NCI-H2227 treated with DMSO at 0.1 percent for 48 hours (cell line): ENCODE measurements at places on chromosomes 1 and 21.

DNA sequence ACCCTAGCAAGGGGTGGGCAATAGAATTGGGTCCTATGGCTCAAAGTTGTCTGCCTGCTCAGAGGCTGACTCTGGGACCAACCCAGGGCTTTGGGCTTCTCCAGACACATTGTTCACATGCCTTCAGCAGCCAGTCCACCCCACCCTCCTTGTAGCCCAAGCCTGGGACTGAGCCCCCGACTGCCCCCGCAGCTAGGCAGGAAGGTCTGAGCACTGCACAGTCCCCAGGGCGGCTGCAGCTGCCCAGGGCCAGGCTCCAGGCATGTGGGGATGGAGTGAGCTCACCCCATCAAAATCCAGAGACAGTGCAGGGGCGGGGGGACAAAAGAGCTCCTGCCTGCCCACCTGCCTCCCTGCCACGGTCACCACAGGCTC lies 35.6 kb downstream of the HSPG2 start:
- no peak for DNase-seq

DNA sequence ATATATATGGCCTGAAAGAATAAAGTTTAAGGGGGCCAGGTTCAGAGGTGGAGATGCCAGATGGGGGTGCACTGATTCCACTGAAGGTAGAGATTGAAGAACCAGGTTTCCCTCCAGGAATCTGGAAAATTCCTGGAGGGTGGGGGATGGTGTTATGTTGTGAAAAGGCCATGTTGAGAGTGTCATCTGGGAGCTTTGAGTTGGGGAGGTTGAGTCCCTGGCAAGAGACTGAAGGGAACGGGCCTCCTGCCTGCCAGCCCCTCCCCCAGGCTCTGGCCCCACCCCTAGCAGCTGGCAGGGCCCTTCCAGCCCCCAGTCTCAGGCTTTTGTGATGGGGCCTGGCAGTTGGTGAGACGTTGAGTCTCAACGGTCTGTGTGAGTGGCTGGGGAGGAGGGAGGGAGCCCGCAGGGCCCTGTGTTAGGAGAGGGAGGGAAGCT lies 4.1 kb downstream of the PTPRU start:
- no peak for DNase-seq

DNA sequence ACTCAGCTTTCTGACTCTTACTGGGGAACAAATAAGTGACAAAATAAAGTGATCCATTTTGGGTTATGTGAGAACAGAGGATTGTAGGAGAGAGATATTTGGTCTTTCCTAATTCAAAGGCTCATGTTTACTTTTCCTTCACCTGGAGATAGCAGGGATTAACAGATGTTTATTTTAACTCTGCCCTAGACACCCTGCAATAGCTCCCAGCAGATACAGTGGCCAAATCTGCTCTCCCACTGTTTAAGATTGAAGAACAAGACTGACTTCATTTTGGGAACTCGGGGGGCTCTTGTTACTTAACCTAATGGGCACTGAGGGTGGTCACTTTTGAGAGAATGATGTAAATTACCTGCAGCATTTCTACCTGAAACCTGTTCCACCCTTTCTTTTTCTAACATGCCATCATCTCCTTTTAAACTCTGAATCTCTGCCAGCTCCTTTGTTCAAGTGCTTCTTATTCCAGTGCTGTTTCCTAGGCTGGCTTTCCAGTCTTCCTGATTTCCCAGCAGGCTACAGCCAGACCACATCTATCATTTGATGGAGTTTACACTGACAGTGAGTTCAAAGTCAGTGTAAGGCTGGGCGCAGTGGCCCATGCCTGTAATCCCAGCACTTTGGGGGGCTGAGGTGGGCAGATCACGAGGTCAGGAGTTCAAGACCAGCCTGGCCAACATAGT lies 90.0 kb downstream of the SELENOF start:
- DNase-seq = no peak

DNA sequence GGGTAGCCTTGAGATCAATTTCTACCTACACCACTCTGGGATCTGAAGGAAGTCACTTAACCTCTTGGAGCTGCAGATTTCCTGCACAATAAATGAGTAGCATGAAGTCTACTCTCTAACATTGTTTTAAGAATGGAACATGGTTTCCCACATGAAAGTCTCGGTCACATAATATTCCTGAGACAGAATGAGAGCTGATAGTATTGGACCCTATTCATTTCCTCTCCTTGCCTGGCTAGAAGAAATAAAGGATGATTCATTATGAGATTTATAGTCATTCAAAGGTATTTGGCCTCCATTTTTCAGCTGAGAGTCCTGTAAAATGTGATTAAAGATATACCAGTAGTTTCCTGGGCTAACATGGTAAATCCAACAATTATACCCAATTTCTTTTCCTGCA lies 56.7 kb downstream of the ARHGAP29 start:
- DNase-seq = no peak

DNA sequence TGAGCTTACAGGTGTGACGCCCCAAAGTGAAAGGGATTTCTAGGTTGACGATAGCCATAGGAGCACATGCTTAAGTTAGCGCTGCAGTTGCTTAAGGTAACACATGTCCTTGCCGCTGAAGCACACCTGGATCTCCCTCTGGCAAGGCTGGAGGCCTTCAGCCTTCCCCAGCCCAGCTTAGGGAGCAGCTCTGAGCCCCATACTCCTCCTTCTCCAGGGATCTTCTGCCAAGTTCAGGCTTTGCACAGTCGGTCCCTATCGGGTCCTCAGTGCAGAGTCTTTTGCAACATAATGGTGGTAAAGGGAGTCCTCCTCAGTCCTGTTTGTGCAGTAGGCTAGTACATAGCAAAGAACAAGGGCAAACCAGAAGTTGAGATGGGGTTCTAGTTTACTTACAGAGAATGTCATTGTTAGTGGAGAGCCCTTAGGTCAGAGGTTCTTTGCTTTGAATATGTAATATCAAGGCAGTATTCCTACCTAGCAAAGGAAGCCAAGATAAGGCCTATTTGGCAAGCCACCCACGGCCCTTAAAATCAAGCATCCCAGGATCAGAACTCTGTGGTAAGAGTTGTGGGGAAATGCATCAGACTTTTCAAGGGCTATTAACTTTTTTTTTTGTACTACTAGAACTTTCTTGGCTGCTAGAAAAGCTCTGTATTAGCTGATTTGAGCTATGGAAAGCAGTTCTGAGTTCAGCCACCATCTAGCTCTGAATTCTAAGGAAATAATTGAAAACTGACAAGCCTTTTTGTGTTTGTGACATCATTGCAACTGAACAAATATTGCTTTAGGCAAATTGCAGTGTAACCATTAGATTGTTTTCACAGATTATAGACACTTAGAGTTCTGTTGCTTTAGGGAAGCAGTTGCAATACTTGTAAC lies 1.4 kb downstream of the EVA1C start:
- DNase-seq = no peak

GRCh38 chr1:40312238-40313205 lies 4.6 kb downstream of the COL9A2 start:
- DNase-seq = no peak

- DNase-seq = no peak
These were observed 8.2 kb downstream of the P3H1 start for GRCh38 chr1:42758641-42759040.

DNA sequence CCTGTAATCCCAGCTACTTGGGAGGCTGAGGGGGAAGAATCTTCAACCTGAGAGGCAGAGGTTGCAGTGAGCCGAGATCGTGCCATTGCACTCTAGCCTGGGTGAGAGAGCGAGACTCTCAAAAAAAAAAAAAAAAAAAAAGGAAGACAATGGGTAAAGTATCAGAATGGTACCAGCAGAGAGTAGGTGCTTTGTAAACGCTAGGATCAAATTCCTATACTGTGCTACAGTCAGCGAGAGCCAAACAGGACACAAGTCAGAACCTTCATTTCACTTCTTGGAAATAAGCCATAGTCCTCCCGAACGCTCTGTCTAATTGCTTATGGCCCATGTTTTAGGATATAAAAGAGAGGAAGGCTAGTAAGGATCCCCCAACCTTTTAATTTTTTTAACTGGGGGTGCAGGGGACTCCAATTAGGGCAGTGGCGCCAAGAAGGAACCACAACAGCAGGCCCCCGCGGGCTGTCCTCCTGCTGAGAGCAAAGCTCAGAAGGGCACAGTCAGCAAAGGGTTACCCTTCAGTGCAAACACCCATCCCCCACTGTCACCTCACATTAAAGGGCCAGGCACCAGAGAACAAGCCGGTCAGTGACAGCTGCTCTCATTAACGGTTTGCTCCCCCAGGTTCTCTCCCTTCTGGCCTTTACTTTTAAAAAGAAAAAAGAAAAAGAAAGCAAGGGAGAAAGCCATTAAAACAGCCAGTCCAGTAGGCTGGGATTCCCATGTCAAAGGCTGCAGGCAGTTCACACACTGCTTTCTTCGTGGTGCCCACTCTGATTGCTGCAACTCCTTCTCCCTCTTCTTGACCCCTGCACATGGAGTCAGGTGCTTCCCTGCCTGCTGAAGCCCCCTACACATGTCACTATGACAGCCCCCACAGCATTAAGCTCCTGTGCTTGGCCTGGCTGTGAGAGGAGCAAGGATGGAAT lies 69.4 kb downstream of the PLPP3 start:
- DNase-seq = no peak

DNA sequence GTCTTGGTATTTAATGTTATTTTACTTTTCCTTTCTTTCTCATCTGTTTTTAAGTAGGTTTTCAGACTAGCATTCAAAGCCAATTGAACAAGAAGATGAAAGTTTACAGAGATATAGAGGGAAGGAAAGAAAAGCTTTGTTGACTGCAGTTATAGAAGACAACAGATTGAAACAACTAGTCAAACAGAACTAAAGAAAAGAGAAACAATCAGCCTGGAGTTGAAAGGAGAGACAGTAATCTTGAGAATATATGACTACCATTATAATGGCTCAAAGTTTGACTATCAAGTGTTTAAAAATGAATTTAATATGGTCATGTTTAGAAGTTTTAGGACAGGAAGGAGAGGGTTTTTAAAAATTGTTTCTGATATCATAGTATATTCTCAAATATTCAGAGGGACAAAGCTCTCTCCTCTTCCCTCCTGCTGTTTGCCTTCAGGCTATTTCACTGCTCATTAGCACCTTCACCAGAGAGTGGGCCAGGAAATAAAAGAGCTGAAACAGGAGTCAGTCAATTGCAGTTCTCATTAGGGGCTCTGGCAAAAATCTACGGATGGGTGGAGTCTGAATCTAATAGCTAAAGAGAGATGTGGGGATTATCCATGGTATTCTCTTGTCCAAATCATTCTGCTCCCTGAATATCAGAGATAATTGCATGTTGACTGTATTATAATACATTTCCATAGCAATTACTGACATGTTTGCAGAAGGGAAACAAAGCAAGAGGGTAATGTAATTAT lies 577.8 kb downstream of the BRINP3 start:
- DNase-seq = no peak

GRCh38 chr1:46174448-46175231 lies at the start of gene TSPAN1:
Gene TSPAN1, plus strand, starts transcription at chr1:46175087. Its CDS starts 6,021 bp downstream, at chr1:46181108.
- DNase-seq = no peak

DNA sequence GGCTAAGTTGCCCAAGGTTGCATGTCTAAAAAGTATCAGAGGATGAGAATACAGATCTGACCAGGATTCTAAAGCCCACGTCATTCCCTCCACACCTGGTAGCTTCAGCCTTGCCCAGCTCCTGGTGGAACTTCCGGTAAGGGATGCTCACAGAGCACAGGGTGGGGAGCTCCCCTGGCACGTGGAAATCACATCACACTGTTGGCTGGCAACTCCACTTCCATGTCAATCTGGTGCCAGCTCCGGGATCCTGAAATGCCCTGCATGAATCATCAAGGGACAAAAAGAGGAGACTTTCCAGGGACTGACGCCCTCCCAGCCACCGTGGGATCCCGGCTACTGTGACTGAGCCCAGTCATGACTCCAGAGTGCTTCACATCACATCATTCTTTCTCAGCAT lies 12.4 kb upstream of the BCAR3 start:
- DNase-seq = no peak

DNA sequence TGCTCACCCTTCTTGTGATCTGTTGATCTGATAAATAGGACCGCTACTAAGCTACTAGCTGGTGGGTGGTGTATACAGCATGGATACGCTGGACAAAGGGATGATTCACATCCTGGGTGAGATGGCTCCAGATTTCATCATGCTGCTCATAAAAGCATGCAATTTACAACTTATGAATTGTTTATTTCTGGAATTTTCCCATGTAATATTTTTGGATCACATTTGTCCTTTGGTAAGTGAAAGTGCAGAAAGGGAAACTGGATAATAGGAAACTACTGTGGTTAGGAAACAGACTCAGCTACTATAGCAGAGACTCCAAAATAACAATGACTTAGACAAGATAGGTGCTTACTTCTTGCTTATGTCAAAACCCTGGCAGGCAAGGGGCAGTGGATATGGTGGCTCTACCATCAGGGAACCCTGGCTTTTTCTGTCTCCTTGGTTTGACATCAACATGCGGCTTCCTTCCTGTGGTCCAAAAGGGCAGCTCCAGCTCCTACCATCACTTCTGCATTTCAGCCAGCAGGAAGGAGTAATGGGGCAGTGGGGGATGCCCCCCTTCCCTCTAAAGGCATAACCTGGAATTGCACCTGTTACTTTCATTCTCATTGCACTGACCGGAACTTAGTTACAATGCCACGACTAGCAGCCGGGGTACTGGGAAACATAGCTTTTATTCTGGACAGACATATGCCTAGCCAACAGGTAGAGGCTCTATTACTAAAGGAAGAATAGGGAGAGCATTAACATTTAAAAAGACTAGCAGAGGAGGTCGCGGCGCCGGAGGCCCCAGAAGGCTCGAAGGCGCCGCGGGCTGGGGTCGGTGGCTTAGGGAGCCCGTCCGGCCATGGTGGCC lies 13.8 kb upstream of the AK2 start:
- DNase-seq = no peak

GRCh38 chr1:157151073-157151472 lies 12.9 kb upstream of the ETV3 start:
- no peak for DNase-seq

DNA sequence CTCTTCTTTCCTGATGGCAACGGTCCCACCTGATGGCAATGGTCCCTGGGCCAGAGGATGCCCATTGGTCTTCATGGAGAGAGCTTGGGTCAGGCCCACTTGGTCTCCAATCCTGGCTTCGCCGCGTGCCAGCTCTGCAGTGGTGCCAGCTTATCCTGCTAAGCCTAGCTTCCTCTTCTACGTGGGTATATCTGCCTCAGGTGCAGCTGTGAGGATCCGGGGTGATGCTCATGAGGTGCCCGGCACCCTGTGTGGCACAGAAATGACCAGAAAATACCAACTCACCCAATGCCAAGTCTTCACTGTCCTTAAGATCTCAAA lies 437.4 kb downstream of the CAMTA1 start:
- DNase-seq = no peak

- DNase-seq = no peak
These were observed 420.9 kb upstream of the CAMK1G start for GRCh38 chr1:209162651-209163050.

- DNase-seq = no peak
These were observed 44.4 kb upstream of the LCE5A start for GRCh38 chr1:152466217-152466616.

DNA sequence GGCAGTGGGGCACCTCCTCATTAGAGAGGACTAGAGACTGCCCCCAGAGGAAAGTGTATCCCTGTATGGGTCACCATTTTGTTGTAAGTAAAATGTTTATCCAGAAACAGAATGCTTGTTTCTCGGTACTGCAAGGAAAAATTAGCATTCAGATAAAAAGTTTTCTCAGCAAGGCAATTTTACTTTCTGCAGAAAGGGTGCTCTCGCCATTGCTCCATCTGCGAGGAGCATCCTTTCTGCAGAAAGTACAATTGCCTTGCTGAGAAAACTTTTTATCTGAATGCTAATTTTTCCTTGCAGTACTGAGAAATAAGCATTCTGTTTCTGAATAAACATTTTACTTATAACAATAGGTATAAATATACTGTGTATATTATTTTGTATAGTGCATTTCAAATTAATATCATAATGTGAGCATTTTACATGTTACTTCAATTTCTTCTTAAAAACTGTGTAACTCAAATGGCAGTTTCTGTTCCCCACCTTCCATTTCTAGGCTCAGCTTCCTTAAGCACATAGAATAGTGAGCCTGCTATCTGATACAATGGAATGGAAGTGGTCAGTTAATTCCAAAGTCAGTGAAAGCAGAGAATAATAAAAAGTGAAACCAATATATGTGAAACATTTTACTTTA lies 76.5 kb upstream of the DESI2 start:
- no peak for DNase-seq
